Astrocyte of the hippocampus (primary cell): ENCODE measurements at places on chromosomes 4 and X.
A peak's percentile ranks its signal among the peaks of the same experiment; 100 is the strongest.

DNA sequence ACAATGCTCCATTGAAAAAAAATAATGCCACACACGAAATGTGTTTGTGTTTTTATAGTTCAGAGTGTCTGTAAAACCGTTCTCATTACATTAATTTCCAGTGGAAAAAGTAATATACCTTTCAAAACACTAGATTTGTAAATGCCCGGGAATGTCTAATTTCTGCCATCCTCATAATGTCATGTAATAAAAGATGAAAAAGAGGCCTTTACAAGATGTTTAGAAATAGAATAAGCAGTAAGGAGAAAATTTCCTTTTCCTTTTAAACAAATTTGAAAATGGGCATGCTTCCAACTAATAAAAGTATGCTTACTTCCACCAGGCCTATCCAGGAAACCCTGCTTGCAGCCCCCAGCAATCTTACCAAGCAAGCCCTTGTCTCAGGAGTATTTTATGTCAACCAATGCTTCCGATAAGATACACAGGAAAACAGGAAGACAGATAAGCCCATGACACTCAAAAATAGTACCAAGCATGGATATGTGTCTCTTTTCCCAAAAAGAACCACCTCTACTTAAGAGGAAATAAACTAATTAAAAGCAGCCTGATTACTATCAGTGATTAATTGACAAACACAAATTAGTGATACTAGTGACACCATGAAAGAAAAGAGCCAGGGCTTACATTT lies 894.7 kb upstream of the INTU start:
- no peak for DNase-seq

DNA sequence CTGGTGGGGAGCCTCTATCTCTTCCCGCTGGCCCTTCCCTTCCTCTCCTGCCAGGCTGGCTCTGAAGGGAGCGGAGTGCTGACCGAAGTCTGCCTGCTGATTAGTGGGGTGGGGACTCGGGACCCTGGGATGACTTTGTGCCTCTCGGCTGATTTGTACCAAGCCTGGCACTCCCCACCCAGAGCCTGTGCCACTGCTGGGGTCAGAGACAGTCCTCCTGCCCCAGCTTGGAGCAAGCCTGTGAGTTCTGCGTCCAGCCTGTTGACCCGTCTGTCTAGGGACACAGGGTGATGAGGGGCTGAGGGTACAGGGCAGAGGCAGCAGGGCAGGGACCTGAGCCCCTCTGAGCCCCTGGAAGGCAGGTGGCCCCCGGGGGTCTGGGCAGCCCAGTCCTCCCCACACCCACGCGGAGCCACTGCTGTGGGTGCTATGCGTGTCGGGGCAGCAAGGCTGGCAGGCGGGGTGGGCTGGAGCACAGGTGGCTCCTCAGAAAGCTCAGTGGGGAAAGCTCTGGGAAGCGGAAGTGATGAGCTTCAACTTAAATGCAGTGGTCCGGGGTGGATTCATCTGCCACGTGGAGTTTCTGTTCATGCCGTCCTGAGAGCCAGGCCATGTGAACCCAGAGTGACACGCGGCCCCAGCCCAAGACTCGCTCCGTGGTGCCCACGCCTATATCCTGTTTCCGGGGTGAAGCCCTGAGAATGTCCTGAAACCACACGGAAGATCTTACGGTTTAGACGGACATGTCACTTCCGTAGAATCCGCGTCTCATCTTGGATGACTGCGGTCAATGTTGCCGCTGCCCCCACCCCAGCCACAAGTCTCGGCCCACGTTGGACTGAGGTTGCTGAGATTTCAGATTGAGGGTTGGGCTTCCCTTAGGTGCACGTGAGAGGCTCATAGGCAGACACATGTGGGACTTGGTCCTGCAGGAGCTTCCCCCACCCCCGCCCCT lies 21.1 kb upstream of the UVSSA start:
- DNase-seq: no peak

- DNase-seq: no peak
Measured at GRCh38 chr4:6085028-6085690, 66.9 kb upstream of the C4orf50 start.

DNA sequence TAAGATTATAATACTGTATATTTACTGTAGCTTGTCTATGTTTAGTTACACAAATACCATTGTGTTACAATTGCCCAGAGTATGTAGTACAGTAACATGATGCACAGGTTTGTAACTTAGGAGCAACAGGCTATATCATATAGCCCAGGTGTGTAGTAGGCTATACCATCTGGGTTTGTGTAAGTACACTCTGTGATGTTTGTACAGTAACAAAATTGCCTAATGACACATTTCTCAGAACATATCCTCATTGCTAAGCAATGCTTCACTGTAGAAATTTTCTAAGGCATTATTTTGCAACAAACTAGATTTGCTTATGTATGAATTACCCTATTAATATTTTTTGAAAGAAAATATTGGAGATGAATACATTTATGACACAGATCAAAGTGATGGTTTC lies 1390.9 kb downstream of the C4orf33 start:
- no peak for DNase-seq

- DNase-seq: no peak
Measured at GRCh38 chrX:13373027-13373426, 53.2 kb upstream of the ATXN3L start.

DNA sequence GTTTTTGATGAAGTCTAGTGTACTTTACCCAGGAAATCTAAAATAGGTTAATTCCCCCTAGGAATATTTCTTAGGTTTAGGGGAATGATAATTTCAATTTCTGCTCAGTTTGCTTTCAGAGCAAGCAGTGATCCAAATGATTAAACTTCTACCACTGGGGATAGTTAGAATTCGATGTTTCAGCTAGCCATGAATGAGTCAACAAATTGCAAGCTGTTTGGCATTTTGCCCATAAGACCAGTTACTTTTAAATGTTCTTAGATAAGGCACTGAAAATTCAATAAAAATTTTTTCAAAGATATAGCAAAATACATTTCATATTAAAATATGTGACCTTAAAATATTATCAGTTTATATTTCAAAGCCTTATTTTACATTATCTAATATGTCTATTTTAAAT lies 993.6 kb downstream of the ARAP2 start:
- DNase-seq: peak; percentile 44

DNA sequence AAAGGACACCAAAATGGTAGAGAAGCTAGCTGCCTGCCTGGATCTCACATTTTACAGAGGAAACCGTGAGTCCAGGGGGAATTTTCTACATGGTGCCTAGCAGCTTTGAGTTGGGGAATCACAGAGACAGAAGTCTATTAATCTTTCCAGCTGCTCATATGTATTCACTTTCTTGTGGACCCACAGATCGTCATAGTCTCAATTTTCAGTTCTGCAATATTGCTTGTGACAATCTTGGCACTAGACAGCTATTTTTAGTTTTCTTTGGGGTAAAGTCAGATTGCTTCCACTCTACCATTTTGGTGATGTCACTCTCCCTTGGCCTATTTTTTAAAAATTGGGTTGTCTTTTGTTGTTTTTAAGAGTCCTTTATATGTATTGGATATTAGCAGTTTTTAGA lies 233.4 kb upstream of the STK26 start:
- DNase-seq: no peak

DNA sequence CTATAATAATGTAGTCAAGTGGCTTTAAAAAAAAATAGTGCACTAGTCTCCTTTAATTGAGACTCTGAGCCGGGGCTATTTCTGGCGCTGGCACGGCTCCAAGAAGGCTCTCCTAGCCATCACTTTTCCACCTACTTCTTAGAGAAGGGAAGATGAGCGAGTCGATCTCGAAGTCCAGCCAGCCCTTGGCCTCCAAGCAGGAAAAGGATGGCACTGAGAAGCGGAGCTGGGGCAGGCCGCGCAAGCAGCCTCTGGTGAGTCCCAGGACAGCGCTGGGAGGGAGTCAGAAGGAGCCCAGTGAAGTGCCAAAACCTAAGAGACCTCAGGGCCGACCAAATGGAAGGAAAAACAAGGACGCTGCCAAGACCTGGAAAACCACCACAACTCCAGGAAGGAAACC lies 531.9 kb downstream of the MAGEB5 start:
- DNase-seq: no peak

- DNase-seq: no peak
Measured at GRCh38 chr4:48930654-48931053, 24.1 kb upstream of the OCIAD2 start.

- DNase-seq: peak; percentile 56
Measured at GRCh38 chr4:6470502-6471306, 1.7 kb downstream of the PPP2R2C start.

DNA sequence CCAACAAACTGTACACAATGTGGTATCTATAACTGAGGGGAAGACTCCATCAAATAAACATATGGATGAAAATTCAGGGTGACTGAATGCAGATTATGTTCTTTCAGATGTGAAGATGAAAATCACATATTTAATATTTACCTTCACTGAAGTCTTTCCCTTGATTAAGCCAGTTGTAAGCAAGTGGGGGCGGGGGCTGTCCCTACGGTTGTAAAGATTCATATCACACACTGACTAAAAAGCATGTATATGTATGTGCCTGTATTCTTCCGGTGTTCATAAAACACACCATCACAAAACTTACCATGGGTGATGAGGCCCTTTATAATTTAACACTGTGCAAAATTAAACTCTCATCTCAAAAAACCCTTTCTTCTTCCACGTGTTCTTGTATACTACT lies 1.3 kb downstream of the TAB3 start:
- DNase-seq: no peak
